ENCODE measurements at places on chromosomes 13 and 19. TPM values are rescaled to one million over a fixed set of nuclear protein-coding genes. Genes with fewer than 3 reads are reported as not detected.

Gene ARHGAP35
- 60.1 TPM for total RNA-seq

Gene ACER1
- not detected for total RNA-seq

DNA sequence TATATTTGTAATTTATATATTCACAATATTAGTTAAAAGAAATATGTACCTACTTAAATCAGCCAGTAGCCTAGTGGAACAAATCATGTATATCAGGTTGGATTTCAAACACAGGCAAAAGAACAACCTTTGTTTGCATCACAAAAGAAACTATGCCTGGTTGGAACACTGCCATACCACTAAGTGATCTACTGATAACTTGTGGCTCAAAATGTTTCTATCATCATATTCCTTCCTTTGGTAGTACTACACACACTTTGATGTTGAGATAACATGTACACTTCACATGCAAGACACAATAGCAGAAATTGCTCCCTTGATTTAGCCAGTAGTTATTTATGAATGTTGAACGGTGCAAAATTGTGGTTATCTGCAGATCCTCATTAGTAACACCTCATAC is 146.0 kb upstream of the GPC6 start:
- DNase-seq = no peak

DNA sequence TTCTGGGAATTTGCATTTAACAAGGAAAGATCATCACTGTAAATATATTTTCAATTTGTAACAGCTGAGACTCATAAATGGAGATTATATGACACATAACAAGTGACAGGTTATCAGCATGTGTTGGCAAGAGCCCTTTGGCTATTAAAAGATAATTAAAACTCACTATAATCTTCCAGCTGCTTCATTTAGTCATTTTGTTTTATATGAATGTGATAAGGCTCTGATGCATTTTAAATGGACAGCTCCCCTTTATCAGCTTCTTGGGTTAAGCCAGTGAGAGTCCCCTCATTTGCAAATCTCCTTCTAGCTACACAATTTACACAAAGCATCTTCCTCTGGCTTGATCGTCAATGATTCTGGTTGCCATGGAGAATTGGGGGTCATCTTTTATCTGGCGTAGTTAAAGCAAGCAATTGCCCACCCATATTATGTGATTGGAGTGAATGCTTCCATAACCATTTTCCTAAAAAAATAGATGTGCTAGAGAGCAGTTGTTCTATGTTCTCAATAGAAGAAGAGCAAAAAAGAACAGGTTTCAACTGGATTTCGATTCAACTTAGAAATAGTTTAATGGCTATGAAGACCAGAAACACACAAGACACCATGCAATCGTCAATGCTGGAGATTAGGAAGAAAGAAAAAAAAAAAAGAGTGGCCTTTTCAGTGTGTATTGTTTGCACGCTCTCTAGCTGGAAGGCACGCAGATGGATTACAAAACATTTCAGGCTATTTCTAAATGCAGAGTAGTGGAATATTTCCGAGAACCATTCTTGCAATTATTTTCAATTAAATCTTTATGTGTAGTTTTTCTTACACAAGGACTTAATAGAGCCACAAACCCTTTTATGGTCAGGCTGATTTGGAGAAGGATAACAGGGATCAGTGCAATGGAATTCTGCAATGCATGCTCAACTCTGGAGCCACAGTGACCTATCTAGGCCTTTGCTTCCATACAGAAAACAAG is 27.4 kb downstream of the STARD13 start:
- DNase-seq = no peak

DNA sequence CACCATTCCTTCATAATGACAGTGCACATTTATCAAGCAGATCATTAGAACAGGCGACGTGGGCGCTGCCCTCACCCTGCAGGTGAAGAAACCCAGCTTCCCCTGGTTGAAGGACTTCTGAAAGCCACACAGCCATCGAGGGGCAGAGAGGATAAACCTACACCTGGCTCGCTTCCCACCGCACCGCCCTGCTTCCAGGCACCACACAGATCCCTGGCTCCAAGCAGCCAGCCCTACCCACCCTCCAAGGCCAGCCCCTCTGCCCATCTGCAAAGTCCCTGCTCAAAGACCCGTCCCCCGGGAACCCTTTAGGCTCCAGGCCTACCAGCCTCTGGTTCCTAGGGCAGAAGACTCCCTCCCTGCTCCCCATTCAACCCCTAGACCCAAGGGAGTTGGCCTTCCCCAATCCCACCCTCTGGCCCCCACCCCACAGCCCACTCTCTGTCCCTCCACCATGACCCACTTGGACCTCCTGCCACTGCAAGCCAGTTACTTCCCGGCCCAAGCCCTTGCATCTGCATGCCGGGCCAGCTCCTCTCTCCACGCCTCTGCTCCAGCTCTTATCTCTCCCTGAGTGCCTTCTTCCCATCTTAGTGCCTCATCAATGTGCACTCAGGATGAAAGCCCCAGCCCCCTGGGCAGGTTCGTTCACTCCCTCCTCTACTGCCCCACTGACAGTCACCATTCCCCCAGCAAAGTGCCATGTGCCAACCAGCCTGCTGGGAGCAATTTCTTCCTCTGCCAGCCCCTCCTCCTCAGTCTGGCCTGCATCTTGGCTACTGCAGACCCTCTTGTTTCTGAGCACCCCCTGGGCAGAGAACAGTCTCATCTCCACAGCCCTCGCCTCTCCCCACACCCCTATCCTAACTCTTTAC is 28.0 kb downstream of the PEPD start:
- no peak for DNase-seq

DNA sequence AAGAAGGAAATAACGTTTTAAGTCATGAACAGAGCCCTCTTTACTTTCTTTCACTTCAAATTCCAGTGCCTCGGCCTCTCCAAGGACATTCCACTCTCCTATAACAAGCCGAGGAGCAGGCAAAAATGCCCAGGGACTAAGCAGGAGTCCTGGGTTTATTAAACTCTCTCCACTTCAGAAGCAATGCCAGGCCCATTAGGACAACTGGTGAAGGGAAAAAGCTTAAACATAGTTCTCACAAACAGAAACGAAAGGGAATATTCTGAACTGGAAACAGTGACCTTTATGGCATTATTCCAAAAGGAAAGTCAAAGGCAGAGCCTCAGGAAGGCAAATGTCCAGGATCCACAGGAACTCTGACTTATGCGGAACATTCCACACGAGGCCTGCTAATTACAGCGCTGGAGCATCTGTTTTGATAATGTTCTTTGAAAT is 30.9 kb upstream of the MED4 start:
- peak; percentile 69 for DNase-seq

Data from tongue (tissue), 3 donors.